Caudate nucleus (tissue), 63 donors: ENCODE measurements at places on chromosomes 6 and 20.

GRCh38 chr6:102187186-102187585, 793.7 kb downstream of the GRIK2 start:
- no peak for DNase-seq

- no peak for DNase-seq
Measured at GRCh38 chr6:144395826-144396225, 110.7 kb downstream of the UTRN start.

GRCh38 chr20:37797669-37798175, 103.9 kb downstream of the CTNNBL1 start:
- DNase-seq: no peak

DNA sequence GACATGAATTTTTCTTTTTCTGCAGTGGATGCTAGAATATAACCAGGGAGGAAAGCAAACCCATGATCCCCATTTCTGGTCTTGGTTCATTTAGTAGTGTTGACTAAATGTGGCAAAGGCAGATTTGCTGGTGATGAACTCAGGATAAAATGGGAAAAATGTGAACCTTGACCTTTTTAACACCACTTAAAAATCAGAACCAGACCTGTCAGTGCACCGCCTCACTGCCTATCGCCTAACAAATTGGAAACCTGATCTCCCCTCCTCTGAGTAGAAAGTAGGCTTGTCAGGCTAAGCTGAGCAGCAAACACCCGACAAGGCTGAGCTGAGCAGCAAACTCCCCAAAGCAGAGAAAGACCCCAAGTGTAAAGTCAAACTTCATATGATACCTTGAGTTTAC, 254.8 kb downstream of the FOXC1 start:
- DNase-seq: no peak

- no peak for DNase-seq
Measured at GRCh38 chr6:43020847-43021246, 576 bp upstream of the RRP36 start.

DNA sequence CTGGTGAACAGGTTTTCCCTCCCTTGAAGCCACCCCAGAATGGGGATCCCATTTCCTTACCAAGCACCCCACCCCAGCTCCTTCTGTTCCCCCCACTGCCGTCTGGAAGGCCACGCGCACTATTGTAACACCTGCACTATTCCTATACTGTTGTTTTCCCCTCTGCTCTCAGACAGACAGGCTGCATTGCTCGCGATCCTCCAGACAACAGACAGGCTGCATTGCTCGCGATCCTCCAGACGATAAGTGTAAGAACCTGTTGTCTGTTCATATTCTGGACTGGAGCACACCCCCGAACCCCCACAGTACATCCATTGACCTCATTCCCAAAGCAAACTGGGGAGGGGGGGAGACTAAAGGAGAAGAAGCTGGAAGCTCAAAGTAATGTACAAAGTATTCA, 72.7 kb downstream of the LY86 start:
- no peak for DNase-seq

- no peak for DNase-seq
Measured at GRCh38 chr20:44334306-44334705, 2.5 kb upstream of the R3HDML start.

DNA sequence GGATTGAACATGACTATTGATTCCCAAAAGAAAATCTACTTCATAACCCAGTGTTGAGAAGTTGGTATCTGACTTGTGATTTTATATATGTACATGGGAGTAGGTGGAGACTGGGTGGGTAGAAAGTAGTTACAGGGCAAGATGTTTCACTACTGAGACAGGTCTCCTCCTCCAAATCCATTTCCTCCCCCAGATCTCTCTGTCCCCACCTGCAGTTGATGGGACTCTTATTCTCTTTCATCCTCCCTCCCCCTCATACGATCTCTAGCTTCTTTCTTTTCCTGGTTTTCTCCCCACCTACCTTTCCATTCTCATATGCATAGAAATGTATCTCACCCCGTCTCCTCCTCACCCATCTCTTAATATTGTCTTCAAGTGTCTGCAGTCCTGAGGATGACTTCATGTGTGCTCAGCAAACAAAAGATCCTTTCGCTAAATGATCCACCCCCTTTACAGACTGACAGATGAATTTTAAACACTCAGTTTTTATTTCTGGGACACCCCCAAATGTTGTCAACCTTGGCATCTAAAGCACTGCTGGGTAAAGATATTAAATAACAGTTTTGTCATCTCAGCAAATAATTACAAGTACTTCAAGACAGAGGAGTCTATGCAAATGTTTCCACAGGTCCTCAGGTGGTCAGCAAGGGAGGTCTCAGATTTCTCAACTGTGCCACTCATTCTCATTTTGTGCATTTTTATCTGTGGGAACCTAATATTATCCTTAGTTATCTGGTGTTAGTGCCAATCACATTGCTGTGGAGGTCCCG, 18.7 kb upstream of the HECA start:
- no peak for DNase-seq

DNA sequence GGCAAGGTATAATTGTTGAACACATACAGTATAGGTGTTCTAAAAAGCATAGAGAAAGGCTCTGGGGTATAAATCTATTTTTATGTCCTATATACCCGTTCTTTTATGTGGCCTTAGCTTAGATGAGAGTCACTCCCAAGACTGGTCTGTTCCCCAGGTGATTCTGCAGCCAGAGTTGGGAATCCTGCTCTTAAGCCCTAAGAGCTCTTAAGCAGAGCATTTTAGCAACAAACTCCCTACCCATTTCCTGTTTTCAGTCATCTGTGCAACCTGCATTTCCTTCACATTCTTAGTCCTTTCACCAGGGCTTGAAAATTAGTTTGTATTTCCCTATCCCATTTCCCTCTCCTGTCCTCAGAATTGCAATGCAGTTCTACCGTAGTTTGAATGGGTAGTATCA, 166.1 kb downstream of the HS3ST5 start:
- no peak for DNase-seq

- no peak for DNase-seq
Measured at GRCh38 chr20:41654884-41655283, 36.7 kb upstream of the CHD6 start.

GRCh38 chr6:156699017-156699421, 78.2 kb upstream of the ARID1B start:
- DNase-seq: no peak

- DNase-seq: no peak
Measured at GRCh38 chr6:130518588-130518987, 152.8 kb downstream of the TMEM200A start.
